ENCODE measurements at places on chromosomes 5 and 9.

DNA sequence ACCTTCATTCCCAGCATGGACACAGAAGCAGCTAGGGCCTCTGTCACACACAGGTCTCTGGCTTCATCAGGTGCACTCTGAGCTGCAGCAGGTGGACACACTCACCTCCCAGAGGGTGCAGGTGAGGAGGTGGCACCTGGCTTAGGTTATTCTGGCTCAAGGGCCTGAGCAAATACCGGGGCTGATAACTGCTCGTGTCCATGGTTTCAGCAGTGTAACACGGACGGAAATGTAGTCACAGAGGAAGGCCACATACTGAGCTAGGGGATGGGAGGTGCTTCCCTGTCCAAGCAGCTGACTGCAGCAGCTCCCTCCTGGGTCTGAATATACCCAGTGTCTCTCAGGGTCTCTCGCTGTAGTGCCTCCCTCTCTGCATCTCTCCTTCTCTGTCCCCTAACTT is 5.7 kb downstream of the PHF2 start:
- no peak for DNase-seq

GRCh38 chr5:52007230-52007858 is 624.1 kb downstream of the ISL1 start:
- no peak for DNase-seq

DNA sequence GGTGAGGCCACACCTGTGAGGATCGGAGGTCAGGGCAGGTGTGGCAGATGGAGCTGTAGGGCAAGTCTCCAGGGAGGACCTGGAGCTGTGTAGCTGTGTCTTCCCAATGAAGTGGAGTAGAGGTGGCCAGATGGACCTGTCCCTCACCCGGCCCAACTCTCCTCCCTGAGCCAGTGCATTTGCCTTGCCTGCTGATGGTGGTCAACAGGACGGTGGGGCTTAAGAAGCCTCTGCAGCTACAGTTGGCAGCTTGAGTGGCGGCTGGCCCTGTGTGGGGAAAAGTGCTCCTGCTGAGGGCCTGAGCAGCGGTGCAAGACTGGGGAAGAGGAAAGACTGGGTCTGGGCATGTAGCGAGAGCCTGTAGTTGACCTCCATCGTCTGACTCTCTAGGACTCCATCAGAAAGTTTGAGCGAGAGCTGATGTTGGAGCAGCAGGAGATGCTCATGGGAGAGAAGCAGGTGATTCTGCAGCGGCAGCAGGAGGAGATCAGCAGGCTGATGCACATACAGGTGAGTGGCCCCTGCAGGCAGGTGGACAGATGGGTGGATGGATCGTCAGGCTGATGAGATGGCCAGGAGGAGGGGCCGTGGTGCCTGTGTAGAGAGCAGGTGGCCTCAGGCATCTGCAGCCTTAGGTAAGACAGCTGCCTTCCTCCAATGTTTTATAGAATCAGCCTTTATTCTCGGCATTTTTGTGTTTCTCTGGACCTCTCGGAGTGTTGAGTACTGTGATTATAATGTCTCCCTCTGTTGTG is 24.9 kb downstream of the PITX1 start:
- no peak for DNase-seq

GRCh38 chr5:2001300-2001699 is 118.6 kb upstream of the IRX4 start:
- no peak for DNase-seq

- no peak for DNase-seq
Observed at GRCh38 chr9:80968611-80969010, 720.7 kb downstream of the TLE1 start.

DNA sequence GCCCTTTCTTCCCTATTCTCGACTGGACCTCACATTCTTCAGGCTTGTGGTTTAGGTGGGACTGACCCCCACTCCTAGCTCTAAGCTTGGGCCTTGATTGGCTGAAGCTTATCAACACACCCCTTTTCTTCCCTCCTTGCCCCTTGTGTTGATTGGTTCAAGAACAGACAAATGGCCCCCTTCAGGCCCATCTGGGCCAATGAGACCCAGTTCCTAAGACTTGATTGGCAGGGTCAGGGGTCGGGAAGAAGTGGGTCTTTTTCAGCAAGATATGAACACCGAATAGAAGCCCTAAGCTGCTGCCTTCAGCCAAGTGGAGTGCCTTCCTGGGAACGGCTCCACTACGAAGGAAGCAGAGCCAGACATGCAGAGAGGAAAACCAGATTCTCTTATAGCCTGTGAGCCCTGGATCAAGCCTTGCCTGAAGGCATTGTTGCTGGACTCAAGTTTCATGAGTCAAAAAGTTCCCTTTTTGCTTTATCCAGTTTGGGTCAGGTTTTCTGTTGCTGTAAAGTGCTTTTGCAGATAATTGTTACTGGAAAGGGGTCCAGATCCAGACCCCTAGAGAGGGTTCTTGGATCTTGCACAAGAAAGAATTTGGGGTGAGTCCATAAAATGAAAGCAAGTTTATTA is 22.4 kb upstream of the NCS1 start:
- no peak for DNase-seq

DNA sequence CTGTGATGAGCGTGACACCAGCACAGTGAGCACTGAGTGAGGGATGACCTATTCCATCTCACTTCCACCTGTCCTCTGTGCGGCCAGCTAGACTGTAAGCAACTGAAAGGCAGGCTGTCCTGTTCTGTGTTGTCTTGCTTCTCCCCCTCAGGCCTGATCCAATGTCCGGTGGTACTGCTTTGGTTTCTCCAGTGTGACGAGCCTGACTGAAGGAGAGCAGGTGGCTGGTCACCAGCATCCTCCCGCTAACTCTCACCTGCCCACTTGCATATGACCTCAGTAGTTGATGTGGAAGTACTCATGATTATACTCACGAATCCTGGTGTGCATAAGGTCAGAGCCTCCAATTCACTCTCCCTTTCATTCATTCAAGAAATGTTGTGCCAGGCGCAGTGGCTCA is 2.4 kb upstream of the SLC27A4 start:
- DNase-seq = no peak

GRCh38 chr5:169705322-169705721 is 68.2 kb downstream of the DOCK2 start:
- no peak for DNase-seq

DNA sequence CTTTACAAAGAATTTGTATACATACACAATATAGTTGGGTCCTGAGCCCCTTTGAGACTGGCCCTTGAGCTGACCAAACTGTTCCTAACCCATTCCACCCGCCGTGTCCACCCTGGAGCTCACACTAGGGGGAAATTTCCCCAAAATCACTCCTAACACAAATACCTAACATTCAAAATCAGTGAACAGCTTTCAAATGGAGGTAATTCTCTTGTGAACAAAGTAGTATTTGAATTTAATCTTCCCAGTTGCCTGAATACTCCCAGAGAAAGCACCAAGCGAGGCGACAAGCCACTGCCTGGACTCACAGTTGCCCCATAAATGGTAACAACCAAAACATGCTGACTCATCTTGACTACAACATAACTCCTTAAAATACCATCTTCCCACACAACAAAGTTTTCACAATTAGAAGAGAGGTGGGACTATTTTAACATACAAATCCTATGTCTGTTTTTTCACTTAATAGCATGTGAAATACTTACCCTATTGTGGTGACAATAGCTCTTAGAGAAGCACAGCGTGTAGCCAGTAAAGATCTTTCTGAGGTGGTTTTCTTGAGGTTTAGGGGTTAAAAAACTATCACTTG is 31.7 kb upstream of the SCAMP1 start:
- no peak for DNase-seq

DNA sequence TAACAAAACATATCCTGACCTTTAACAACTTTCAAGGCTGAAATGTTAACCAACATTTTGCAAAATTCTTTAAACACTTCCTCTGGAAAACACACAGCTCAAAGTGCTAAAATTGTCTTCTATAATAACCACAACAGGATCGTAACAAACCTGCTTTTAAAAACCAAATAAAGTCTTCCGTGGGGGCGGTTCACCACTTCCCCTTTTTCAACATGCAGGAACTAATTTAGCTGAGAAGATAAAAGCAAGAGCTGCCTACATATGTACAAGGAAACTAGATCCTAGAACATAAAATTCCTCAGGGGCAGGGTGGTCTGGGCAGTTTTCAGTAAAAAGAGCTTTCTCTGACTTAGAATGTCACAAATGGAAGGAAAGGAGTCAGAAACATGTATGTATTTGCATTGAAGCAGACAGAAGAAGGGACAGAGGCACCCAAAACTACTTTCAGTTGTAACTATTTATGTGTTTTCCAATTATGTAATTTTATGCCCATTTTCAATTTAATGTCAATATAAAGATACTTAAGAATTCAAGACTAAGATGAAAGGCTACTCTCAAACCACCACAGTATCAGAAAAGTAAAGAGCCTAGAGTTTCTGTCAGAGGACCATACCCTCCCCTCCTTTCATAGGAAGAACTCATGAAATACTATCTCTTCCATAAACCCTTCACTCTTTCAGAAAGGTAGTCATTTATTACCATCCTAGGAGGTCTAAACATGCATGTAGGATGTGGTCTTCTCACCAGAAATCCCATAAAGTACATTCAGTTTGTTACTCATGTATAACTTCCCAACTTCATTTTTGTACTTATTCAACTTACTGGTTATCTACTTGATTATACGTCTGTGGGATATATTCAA is 185.9 kb upstream of the RASA1 start:
- no peak for DNase-seq

- DNase-seq = no peak
Observed at GRCh38 chr5:54332720-54333119, 22.3 kb upstream of the ARL15 start.

DNA sequence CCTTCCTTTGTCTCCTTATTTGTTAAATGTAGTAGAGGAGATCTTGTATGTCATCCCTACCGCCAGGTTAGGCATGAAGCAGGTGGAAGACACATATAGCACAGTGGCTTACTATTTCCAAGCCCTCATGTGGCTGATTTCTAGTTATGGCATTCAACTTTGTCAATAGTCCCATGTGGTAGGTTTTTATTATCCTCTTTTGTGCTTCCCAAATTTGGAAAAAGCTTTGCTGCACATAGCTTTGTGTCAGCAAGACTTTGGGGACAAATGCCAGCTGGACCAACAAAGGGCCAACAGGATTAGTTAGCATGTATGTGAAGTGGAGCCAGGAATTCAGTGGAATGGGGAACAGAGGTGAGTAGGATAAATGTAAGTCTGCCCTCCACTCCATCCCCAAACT is 276.3 kb downstream of the PSAT1 start:
- DNase-seq = no peak

DNA sequence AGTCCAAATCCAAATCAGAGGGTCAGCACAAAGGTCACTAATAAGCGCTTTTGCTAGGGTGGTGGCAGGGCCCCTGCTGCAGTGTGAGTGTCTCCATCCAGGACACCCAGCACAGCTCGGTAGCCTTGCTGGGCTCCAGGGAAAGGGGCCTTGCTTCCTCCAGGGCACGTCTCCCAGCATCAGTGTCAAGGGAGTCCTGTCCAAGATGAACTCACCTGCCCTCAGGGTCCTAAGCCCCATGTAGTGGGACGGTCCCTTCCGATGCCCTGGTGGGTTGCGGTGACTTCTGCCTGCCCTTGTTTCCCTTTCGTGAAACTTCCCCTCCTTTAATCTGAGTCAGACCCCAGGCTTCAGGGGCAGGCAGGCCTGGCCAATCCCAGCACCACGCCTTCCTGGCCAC is 101.7 kb downstream of the ZNF354C start:
- no peak for DNase-seq

- DNase-seq = no peak
Observed at GRCh38 chr5:9516591-9516990, 29.3 kb downstream of the SEMA5A start.

- no peak for DNase-seq
Observed at GRCh38 chr5:10315824-10316509, 8.3 kb upstream of the CMBL start.

- no peak for DNase-seq
Observed at GRCh38 chr5:21776466-21776865, 1076.7 kb downstream of the CDH12 start.

DNA sequence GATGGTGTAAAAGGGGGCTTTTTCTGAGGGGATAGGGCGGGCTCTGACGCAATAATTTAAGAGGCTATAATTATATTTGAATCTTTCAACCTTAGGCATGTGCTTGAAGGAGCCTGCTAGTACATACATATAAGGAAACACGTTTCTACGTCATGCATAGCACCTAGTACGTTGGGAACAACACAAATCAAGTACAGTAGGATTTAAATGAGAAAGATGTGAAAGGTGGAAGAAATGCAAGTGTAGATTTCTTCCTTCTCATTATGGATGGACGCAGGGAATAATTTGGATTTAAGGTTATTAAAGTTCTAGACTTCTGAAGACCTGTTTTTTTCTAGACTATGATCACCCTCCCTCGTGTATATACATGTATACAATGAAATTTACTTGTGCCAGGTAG is 927 bp upstream of the CDO1 start:
- DNase-seq = no peak

- DNase-seq = no peak
Observed at GRCh38 chr5:163303718-163304117, 133.7 kb upstream of the CCNG1 start.

DNA sequence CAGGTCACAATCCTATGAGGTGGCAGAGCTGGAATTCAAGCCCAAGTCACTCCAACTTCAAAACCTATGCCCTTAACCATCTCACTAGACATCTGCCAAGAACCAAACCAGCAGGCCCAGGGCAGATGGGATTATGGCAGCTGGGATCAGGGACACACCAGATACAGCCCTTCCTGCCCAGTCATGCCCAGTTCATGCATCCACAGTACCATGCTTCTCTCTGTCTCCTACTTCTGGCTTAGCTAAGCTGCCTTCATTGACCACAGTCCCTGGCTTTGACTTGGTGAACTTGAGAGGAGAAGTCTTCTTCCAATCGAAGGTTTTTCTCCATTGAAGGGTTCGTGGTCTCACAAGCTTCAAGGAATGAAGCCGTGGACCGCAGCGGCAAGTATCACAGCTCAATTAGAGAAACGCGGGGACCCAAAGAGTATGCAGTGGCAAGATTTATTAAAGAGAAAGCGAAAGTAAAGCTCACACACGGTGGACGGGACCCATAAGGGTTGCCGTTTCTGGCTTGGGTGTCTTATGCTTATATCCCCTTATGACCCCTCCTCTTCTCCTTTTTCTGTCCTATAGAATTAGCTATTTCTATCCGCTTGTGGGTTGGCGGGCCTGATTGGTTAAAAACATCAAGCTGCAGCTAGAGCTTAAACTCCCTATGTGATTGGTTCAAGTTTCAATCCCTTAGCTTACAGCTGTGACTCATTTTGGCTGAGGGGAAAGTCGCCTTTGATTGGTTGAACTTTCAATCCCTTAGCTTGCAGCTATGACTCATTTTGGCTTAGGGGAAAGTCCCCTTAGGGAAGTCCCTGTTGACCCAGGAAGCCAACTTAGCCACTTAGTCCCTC is 101.2 kb downstream of the TRIM36 start:
- DNase-seq = no peak

DNA sequence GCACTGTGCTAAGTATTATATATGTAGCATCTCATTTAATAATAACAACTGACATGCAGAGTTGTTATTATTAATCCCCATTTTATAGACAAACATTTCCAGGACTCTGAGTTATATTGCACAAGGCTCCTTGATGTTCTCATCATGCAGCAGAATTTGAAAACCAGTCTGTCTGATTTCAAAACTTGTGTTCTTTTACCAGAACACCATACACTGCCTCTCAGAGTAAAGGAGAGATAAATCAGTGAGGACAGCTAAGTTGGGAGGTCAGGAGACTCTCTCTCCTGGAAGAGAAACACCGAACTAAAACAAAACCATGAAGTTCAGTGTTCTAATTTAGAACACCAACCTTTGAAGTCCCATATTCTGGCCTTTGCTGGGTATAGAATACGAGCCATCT is 92.7 kb upstream of the TNC start:
- no peak for DNase-seq
